PC-9 (cell line): ENCODE measurements at places on chromosomes 13 and 19.

DNA sequence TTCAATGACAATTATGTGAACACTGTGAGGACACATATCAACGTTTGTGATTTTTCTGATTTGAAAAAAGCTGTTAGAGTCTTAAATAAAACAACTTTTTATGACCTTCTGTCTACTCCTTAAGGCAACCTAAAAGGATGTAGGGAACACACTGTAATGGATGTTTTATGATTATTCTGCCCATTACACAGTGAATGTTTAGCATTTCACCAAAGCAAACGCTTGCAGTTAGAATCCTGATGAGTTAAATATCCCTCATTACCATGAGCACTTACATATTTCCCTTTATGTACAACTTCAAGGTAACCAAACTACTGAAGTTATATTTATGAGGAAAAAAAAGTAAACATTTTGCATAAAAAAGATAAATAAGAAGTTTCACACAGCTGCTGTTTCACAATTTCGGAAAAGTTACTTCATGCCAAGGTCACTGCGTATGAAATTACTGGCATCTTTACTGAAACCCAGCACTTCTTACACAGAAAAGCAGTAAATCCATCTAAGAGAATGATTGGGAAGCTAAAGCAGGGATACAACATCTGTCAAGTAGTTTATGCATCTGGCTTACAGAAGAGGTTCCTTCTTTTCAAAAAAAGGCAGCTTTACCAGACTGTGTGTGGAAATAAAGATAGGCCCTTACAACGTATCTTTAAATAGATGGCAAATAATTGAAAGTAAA lies 733.7 kb upstream of the ATXN8OS start:
- DNase-seq = no peak

- no peak for DNase-seq
Observed at GRCh38 chr19:39405958-39406655, 540 bp upstream of the ZFP36 start.

DNA sequence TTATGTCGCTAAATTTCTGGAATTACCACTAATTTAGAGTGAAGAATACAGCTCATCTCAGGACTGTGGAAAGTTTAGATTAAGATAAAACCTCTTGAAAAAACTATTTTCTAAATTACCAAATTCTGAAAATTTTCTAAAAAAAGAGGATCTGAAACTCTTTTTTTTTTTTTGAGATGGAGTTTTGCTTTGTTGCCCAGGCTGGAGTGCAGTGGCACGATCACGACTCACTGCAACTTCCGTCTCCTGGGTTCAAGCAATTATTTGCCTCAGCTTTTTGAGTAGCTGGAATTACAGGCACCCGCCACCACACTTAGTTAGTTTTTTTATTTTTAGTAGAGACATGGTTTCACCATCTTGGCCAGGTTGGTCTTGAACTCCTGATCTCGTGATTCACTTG lies 16.6 kb upstream of the ZNF253 start:
- DNase-seq = no peak

- DNase-seq = no peak
Observed at GRCh38 chr13:71378961-71379905, 487.8 kb downstream of the DACH1 start.

DNA sequence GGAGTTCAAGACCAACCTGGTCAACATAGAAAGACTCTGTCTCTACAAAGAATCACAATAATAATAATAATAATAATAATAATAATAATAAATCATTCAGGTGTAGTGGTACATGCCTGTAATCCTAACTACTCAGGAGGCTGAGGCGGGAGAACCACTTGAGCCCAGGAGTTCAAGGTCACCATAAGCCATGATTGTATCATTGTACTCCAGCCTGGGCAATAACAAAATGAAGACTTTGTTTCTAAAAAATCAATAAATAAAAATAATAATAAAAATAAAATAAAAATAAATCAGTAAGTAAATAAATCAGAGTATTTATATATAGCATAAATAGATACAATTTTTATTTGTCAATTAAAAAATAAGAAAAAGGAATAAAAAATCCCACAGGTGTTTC lies 1636.4 kb downstream of the SLITRK1 start:
- DNase-seq = no peak

DNA sequence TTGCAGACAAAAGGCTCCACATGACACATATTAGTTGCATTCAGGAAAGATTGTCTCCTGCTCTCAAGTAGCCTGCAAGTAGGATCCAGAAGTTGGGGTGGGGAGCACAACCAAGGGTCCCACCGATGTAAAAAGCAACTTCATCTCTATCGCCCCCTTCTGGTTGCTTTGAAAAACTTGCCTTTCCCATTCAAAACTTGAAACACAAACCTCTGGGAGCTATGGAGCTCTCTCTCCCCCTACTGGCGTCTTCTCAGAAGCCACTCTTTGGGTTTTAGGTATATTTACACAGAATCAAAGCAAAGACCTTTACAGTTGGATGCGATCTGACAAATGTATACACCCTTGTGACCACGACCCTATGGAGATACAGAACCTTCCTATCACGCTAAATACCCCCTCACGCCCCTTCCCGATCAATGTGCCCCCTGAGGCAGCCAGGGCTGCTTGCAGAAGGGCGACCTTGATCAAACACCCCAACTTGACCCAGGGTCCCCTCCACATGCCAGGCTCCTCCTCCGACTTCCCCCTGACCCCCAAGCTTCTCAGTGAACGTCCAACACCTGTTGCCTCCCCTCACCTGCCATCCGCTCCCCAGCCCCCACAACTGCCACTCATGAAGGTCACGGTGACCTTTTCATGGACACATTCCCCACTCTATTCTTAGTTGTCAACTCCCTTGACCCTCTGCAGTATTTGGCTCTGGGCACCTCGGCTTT lies 10.1 kb downstream of the NOSIP start:
- DNase-seq = peak; percentile 69

GRCh38 chr13:67554746-67555452 lies 324.8 kb upstream of the PCDH9 start:
- no peak for DNase-seq

DNA sequence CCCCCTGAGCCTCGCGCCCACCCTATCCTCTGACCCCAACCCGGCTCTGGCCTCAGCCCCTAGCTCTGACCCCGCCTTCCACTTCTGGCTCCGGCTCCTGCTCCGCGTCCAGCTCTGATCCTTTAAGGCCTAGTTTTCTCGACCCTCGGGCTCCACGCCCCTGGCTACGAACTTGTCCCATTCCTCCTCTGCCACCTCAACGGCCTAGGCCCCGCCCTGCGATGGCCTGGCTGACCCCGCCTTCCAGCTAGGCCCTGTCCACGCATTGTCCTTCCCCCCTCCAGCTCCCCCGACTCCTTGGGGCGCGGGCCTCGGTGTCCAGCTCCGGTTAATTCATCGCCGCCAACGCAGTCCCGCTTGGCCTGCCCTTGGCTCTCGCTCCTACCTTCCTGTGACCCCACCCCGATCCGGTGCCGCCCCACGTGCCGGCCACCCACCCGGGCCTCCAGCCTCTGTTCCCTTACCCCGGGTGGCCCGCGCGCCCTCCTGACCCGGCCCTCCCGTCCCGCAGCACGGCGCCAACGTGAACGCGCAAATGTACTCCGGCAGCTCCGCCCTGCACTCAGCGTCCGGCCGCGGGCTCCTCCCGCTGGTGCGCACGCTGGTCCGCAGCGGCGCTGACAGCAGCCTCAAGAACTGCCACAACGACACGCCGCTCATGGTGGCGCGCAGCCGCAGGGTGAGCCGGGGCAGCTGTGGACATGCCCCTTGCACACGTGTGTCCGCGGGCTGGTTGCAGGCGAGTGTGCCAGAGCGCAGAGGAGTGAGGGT lies 9.4 kb downstream of the BCL3 start:
- DNase-seq = no peak

- DNase-seq = no peak
Observed at GRCh38 chr19:2087621-2088100, 8.5 kb downstream of the MOB3A start.

- no peak for DNase-seq
Observed at GRCh38 chr13:101036546-101036945, 362.0 kb upstream of the TMTC4 start.

- DNase-seq = no peak
Observed at GRCh38 chr19:5250127-5250659, 90.4 kb downstream of the PTPRS start.

DNA sequence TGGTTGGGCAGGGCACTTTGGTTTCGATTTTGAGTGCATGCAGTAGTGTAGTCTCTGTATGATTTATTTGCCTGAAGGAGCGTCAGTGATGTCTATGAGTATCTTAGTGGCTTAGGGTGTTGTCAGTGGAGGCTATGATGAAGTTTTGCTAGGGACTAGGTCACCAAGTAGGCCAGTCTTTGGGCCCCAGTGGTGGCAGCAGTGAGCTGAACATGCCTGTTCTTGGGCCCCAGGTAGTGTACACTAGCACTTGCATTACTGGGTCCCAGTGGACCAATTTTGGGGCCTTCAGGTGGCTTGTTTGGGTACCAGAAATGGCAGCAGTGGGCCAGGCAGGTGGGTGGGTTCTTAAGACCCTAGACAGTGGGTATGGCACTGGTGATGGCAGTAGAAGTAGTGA lies 598.7 kb upstream of the SPRY2 start:
- DNase-seq = no peak

- no peak for DNase-seq
Observed at GRCh38 chr19:7068599-7068998, 904 bp upstream of the ZNF557 start.

GRCh38 chr19:40078377-40078776 lies 12.4 kb downstream of the ZNF780A start:
- no peak for DNase-seq

- no peak for DNase-seq
Observed at GRCh38 chr13:33445024-33445423, 159.5 kb upstream of the STARD13 start.

GRCh38 chr13:25300861-25301346 lies 521 bp upstream of the NUP58 start:
- no peak for DNase-seq

DNA sequence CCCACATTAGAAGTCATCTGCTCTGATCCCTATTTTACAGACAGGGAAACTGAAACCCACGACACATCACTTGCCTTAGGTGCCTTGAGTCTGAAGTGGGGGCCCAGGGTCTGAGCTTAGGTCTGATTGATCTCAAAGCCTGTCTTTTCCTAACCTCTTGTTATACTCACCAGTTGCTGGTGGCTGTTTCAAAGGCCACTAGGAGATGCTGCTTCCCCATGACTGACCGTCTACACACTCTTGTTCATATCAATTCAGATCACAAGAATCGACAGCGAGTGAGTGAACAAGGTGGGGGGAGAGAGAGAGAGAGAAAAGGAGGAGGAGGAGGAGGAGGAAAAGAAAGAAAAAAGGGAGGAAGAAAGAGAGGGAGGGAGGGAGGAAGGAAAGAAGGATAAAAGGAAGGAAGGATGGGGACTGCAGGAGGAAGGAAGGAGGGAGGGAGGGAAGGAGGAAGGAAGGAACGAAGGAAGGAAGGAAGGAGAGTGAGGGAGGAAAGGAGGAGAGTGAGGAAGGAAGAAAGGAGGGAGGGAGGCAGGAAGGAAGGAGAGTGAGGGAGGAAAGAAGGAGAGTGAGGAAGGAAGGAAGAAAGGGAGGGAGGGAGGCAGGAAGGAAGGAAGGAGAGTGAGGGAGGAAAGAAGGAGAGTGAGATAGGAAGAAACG lies 3.3 kb downstream of the OR10H1 start:
- no peak for DNase-seq

DNA sequence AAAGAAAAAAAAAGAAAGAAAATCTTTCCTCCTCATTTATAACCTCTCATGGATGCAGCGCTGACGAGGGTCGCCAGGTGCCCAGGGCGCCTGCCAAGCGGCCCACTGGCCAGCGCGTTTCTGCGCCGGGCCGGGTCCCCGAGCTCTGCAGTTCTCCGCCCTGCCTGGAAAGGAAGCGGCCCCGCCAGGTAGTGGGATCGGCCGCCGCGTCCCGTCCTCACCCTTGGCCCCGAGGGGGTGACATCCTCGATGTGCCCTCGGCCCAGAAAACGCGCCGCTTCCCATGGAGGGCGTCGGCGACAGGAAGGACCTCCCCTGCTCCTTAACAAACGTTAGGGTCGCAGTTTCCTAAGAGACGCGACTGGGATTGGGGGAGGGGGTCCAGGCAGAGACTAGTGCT lies 56.9 kb downstream of the ZNF726 start:
- no peak for DNase-seq

DNA sequence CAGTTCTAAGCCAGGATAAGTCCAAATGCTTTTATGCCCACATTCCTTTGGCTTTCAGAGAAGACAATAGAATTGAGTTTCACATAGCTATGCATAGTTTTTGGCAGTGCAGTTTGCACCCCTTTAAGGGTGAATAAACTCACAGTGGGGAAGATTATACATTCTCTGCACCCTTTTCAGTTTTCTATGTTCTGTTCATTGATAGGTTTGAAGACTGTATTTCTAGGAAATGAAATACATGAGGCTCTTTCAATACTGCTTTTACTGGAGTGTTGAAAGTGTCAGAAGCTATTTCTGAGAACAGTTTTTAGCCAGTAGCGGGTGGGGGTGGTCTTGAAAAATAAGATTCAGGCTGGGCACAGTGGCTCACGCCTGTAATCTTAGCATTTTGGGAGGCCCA lies 46.2 kb downstream of the IPO5 start:
- DNase-seq = no peak

DNA sequence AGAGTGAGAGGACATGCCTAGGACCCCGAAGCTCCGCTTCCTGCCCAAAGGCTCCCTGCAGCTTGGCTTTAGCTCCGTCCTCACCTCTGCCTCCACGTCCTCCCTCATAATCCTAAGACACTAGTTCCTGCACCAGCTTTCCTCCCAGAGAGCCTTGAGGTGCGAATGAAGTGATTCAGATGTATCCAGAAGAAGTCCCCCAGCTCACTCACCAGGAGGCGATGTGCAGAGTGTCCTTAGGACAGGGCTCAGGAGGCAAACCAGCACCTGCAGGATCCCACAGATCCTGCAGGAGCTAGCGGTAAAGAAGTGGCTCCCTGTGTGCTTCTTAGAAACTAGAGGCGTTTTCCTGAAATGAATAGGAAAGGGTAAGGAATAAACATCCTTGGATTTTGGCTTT lies 109.7 kb downstream of the HSPH1 start:
- DNase-seq = no peak

- no peak for DNase-seq
Observed at GRCh38 chr13:99974939-99975561, 3.5 kb upstream of the ZIC5 start.

GRCh38 chr13:98845742-98846141 lies 93.3 kb upstream of the SLC15A1 start:
- DNase-seq = no peak

- no peak for DNase-seq
Observed at GRCh38 chr13:65985612-65986011, 1244.5 kb downstream of the PCDH9 start.

GRCh38 chr19:18160493-18160970 lies 7.6 kb downstream of the PIK3R2 start:
- DNase-seq = no peak

GRCh38 chr13:53343361-53343744 lies 314.7 kb downstream of the OLFM4 start:
- no peak for DNase-seq
